ENCODE measurements at places on chromosomes 2 and 18.
A peak's percentile ranks its signal among the peaks of the same experiment; 100 is the strongest.

GRCh38 chr2:72414137-72414760, 266.6 kb upstream of the CYP26B1 start:
- DNase-seq = no peak

GRCh38 chr2:177783835-177784744, 288.5 kb downstream of the PDE11A start:
- no peak for DNase-seq

DNA sequence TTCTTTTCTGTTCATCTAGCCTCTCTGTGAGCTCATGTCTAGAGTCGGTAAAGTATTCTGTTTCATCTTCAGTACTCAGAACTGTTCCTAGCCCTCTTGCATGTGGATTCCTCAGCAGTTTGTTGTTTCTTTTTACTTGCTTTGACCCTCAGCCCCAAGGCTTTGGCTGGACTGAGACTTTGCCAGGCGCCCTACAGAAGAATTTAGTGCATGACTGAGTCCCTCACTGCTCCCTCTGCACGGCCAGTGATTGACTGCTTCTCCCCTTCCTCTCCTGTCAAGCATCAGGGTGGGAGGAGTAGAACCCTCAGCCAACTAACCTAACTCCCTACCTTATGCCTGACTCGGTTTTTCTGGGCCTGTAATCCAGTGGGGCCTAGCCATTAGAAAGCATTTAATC, 109.8 kb downstream of the ESCO1 start:
- no peak for DNase-seq

- DNase-seq = no peak
These were observed 111.1 kb downstream of the RIT2 start for GRCh38 chr18:43004421-43004820.

DNA sequence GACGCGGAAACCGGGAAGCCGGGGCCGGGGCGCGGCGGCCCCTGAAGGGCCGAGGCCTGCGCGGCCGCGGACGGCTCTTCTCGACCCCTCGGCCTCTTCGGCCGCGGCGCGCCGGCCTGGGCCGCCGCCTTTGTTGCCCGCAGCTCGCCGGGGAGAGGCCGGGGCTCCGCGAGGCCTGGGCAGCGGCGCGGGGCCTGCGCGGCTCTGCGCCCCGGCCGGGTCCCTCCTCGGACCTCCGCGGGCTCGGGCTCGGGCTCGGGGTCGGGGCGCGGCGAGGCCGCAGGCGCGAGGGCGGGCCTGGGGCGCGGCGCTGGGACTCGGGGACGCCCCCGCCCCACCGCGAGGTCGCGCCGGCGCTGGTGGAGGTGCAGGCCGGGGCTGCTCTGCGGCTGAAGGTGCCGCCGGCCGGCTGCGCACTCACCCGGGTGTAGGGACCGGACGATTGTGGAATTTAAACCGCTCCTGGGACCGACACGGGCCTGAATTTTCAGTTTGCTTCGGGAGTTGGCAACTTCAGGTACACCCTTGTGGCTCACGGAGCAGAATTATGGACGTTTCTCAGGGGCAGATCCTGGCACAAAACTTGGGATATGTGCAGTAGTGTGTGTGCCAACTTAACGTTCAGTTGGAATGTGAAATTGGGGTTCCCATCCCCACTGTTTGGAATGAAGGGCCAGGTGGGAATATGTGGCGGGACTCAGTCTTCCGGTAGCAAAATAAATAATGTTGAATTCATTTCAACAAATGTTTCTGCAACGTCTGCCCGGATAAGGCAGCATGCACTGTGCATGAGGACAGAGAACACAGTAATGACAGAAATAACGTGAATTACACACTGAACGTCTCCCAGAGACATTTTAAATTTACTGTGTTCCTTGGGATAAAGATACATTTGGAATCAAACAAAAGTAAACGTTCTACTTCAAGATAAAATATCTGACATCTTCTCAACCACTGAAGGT, 787 bp downstream of the SOCS6 start:
- DNase-seq = no peak

GRCh38 chr2:2520401-2520811, 189.3 kb upstream of the MYT1L start:
- no peak for DNase-seq

- no peak for DNase-seq
These were observed 404.9 kb downstream of the CPS1 start for GRCh38 chr2:210961249-210961648.

DNA sequence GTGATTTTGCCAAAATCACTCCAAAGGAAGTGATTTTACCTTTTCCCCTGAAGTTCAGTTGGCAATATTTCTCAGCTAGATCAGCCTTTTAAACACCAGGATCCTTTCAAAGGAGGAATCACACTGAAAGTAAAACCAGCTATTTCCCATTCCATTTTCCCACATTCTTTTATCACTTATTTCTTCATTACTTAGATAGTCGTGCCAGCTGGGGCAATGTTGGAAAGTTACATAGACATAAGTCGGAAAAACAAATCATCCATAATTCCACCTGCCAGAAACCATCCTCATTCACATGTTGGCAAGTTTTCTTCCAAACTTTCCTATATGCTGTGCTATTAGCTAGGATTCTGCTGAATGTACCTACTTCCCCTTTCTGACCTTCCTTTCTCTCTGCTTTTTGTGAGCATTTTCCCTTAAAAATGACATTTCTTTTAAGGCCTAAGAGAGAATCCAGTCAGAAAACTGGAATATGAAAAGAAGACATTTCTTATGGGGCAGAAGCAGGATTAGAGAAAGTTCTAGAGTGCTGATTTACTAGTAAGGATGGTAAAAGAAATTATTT, 170.0 kb upstream of the STK17B start:
- no peak for DNase-seq

DNA sequence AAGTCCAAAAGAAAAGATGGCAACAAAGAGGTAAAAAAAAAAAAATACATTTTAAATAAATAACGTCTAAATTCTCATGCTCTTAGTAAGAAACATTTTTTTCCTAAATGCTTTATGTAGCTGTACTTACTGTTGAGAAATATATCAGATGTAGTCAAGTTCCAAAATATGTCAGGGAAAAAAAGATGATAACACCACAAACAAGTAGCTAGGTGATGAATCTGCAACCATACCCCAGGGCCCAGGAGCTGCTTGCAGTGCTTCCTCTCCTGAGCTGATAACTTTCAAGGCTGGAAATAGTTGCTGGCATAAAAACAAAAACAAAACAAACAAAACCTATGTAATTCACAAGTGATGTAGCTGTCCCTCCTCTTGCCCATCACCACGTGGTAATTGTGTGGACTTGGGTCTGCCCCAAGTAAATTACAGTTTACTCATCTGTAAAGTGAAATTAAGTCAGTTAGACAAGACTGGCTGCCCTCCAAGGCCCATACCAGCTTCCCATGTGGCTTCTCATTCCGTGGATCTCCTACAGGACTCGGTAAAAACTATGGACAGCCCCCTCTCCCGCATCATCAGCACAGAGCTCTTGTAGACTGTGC, 82.6 kb downstream of the SP100 start:
- no peak for DNase-seq

DNA sequence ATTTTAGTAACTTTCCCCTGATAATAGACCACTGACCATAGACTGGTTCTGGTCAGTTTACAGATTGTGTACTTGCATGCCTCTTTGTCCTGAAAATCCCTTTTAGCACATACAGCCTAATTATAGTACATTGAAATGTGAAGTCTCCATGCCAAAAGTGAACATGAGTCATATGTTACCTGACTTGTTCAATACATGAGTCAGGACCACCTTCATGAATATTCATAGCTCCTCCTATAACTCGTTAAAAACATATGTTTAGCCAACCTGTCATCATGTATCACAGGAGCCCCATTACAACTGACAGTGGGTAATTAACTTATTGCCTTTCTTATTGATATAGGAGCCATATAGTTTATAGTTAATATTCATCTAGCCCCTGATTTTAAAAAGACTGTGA, 78.6 kb downstream of the SH3YL1 start:
- no peak for DNase-seq

GRCh38 chr2:73176881-73177644, 25.3 kb upstream of the NOTO start:
- DNase-seq = peak; percentile 92

- no peak for DNase-seq
These were observed 43.4 kb downstream of the PLCL1 start for GRCh38 chr2:197847651-197848401.

GRCh38 chr2:175205523-175205922, 24.0 kb upstream of the ATP5MC3 start:
- no peak for DNase-seq

GRCh38 chr18:55839343-55839742, 251.4 kb upstream of the TCF4 start:
- DNase-seq = no peak

GRCh38 chr2:241898463-241899270, 29.1 kb downstream of the RTP5 start:
- DNase-seq = peak; percentile 43

- DNase-seq = no peak
These were observed 4.6 kb upstream of the SEH1L start for GRCh38 chr18:12943215-12943614.

DNA sequence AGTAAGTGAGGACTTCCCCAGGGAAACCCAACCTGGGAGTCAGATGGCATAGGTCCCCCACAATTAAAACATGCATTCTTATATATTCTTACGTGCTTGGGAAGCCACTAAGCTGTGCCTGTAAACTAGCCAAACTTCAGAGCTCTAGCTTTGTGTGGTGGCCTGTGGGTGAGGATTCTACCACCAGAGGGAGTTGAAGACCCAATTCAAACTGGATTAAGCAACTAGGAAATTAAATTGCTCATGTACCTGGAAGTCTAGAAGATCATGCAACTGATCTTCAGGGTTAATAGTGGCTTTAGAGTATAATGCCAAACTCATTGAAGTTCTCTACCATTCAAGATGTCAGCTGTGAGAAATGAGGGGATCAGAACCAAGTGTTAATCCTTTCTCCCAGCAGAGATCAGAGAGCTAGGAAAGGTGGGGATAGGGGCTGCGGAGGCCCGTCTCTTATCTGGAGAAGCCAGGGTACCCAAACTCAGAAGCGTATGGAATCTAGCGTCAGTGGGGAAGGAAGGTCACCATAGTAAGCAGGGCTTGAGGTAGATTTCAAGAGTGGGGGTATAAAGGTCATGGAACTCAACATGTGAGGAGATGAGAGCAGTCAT, 53.2 kb upstream of the CCDC85A start:
- DNase-seq = peak; percentile 41

- DNase-seq = peak; percentile 9
These were observed 428.2 kb upstream of the ETAA1 start for GRCh38 chr2:66968946-66969345.

GRCh38 chr2:85342156-85342555, 12.2 kb downstream of the RETSAT start:
- no peak for DNase-seq

DNA sequence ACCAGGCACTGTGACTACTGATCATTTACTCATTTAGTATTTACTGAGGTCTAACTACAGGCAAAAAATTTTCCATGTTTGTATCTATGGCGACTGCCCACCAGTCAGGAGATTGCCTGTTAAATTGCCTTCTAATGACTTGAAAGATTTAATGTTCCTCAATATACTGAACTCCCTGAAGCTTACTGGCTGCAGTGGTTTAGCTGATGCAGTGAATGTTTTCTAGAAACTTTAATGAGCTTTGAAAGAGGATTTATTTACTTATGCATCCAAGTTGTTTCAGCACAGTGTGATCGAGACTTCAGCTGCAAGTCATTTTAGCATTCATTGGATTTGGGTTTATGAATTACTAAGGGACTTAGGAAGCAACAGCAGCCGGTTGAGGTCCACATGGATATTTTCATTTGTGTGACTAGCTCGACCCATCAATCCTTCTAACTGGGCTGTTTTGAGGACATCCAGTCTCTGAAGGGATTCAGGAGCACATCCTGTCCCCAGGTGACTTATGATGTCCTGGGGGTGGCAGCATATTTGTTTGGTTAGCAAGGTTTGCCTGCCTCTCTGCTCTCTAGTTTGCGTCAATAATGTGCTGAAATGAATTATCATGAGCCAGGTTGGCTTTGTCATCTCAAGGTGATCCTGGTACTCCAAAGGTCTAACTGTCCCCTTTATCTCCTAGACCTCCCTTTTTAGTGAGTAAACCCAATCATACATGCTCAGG, 26.8 kb downstream of the ACMSD start:
- no peak for DNase-seq

GRCh38 chr2:204824751-204825453, 279.6 kb downstream of the PARD3B start:
- DNase-seq = peak; percentile 49

GRCh38 chr2:35501076-35501475, 854.5 kb upstream of the CRIM1 start:
- DNase-seq = no peak

GRCh38 chr2:211387734-211388133, 831.3 kb downstream of the CPS1 start:
- DNase-seq = no peak

- no peak for DNase-seq
These were observed 452.8 kb upstream of the VWC2L start for GRCh38 chr2:213958086-213958485.

DNA sequence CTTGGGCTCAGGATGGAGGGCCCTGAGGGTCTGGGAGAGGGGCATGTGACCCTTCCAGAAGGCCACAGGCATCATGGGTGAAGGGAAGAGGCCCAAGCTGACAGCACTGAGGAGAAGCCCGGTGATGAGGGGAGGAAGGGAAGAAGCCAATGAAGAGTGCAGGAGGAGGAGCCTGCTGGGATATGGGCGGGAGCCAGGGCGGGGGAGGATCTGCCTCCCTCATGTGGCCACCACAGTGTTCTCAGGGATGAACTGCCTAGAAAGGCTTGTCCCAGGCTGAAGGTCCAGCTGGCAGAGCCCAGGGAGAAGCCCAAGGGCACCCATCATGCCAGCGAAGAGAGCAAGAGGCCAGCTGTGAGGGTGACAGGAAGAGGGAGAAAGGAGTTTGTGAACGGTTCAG, 24.6 kb upstream of the PLB1 start:
- DNase-seq = no peak

DNA sequence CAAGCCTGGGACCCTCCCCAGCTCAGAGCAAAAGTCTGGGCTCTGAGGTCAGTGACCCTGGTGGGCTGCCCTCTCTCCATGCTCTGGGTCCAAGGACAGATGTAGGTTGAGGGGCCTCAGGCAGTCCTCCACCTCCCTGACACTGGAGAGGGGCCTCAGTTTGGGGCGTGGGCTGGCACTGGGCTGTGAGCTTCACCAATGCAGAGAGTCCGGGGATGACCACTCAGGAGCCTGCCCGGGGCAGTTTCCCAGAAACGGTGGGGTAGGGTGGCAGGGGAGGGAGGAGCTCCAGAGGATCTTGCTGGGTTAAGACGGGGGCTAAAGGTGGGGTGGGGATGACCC, 40.5 kb upstream of the SMAD7 start:
- DNase-seq = no peak

- DNase-seq = no peak
These were observed 113.3 kb downstream of the NOL10 start for GRCh38 chr2:10576456-10576855.

GRCh38 chr2:67571785-67572718, 174.9 kb downstream of the ETAA1 start:
- DNase-seq = no peak

- DNase-seq = no peak
These were observed 9.3 kb upstream of the SCYGR5 start for GRCh38 chr2:227657199-227657845.

- DNase-seq = peak; percentile 48
These were observed 877 bp downstream of the INHBB start for GRCh38 chr2:120346667-120347358.

All from NCI-H526 (cell line).